ENCODE measurements at places on chromosomes 2 and 18. TPM values are rescaled to one million over a fixed set of nuclear protein-coding genes. Genes with fewer than 3 reads are reported as not detected.
A peak's percentile ranks its signal among the peaks of the same experiment; 100 is the strongest.

- DNase-seq: no peak
Measured at GRCh38 chr18:24270358-24270936, 127.2 kb downstream of the OSBPL1A start.

DNA sequence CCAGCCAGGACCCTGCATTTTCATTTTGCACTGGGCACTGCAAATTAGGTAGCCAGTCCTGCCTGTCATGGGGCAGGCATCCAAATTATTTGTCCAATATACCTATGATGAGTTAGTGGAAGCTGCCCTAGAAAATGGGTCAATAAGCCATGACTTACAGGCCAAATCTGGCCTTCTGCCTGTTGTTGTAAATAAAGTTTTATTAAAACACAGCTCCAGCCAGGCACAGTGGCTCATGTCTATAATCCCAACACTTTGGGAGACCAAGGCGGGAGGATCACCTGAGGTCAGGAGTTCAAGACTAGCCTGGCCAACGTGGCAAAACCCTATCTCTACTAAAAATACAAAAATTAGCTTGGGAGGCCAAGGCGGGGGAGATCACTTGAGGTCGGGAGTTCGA lies 8.3 kb downstream of the AP1S3 start:
- DNase-seq: no peak

DNA sequence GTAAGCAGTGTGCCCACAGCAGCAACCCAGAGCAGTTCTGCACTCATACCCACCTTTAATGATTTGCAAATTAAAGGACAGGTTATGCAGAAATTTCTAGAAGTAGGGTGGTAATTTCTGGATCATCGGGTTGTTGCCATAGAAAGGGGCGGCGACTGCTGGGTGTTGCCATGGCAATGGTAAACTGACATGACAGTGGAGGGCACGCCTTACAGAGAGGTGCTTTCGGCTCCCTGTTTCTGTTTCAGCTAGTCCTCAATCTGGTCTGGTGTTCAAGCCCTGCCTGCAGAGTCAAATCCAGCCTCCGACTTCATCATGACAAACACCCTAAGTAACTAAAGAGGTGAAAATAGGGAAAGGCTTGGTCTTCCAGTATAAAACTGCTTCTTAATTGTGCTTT lies 667.7 kb downstream of the SOCS6 start:
- DNase-seq: no peak

DNA sequence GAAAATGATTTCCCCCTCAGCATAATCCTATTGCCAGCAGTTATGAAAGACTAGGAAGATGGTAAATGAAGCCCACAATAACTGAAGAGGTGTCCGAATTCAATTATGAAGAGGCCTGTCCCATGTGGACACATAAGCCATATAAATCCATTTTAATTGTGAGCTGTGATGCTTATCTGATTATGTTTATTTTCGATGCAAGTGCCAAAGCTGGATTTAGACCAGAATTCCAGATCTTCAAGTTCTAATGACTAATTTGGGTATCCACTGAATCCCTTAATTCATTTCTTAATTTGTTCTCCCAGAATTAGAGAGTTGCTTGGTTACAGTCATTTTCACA lies 24.5 kb downstream of the SPATS2L start:
- no peak for DNase-seq

GRCh38 chr2:230872968-230873660 lies 8.4 kb downstream of the ITM2C start:
- DNase-seq: no peak

DNA sequence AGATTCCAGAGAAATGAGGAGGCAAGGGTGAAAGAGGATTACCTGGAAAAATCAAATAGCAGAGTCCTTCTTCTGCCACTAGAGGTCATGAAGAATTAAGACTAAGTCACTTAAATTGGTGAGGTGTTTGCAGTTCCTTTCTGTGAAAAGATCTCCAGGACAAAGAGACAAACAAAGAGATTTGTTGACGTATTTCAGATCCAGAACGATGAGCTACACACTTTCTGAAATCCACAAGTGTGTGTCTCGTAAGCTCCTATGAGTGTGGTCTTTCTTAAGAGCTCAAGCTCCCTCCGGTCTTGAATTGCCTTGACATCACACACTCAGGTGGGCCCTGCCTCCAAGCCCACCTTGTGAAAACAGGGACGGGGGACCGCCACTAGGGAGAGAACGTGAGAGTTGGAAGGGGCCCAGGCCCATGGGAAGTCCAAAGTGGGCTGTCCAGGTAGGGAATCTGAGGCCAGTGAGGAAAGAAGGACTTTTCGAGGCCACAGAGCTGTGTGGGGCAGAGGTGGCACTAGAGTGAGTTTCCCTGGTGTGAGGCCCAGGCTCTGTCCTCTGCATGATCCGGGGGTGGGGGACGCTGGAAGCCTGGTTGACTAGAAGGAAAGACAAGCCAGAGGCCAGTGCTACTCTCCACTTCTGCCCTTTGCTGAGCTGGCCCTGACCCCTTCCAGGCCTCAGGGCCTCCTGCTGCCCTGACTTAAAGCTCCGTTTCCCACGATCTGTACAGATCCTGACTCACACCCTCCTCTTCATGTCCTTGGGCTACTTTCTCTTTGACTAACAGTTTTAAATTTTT lies 168.1 kb upstream of the NCK2 start:
- peak; percentile 29 for DNase-seq

DNA sequence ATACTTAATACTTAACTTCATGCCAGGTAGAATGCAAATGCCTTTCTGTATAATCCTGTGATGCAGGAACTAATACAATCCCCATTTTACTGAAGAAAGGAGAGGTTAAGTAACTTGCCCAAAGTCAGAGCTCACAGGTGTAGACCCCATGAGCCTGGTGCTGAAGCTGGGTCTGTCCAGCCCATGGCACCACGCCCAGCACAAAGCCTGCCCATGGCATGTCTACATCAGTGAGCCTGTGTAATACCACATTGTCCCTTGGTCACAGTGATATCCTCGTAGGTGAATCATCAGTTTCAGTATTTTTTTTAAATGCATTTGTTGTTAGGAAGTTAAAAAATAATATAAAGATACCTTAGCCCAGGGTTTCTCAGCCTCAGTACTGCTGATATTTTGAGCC lies 69.9 kb upstream of the MCFD2 start:
- DNase-seq: no peak

- no peak for DNase-seq
Measured at GRCh38 chr2:65298089-65298488, 70.5 kb downstream of the ACTR2 start.

DNA sequence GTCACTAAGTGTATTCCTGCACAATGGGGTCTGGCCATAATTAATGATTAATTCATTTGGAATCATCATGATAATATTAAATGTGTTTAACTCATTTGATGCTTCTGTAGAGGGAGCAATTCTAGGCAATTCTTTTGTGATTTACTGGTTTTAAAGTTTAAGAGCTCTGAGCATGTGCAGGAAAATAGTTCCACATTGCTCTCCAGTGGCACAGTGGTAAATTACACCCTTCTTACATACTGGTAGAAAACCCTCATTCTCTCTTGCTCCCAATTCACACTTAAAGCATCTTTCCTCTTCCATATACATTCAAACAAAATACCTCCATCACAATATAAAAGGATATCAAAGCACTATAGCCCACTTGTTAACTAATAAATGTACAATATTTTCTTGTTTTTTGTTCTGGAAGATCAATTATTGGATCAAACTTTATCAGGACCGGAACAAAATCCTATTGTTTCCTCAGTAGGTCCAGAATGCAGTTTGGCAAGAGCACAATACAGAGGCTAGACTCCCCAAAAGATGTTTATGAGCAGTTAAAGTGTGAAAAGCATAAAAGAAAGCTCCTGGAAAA lies 844.3 kb downstream of the MBD2 start:
- peak; percentile 5 for DNase-seq

DNA sequence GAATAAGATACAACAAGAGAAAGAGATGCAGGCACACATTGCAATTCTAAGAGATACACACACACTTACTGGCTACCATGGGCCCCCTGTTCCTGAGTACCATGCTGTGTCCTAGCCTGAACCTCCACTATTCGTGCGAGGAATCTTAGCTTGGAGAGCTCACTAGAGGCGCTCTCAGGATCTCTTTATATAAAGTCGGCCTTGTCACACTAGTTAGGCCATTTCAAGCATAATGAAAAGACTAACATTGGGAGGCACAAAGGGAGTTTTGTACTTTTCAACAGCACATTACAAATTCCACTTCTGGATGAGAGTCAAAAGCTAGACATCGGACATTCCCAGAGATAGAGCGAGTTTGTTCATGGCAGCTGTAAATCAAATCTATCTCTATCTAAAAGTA lies 365.2 kb downstream of the DSEL start:
- DNase-seq: peak; percentile 19

DNA sequence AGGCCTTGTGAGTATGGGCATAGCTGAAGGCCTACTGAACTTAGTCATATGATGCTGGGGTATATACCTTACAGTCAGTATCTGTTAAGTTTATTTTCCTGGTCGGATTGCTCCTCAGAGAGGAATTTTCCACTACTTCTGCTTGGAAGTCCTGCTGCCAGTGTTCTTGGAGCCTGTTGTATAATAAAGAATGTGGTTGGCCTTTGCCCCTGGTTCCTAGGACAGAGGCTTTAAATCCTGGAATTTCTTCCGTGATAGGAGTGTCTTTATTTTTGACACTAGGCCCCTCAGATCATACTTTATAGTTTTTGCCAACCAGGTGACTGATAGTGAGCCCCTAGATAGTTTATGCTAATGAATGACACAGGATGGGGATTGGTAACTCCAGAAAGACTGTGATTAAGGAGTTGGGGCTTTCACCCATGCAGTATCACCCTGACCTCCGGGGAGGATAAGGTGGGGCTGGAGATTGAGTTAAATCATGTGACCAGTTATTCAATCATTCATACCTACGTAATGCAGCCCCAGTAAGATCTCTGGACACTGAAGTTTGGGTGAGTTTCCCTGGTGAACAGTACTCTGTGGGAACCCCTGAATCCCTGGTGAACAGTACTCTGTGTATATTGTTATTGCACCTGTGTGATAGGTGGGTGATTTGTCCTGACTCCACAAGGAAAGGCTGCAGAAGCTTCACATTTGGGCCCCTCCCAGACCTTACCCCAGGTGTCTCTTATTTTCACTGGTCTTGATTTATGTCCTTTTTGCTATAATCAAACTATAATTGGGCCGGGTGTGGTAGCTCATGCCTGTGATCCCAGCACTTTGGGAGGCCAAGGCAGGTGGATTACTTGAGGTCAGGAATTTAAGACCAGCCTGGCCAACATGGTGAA lies 56.9 kb downstream of the COMMD1 start:
- no peak for DNase-seq

GRCh38 chr2:109333414-109334210 lies 204.6 kb downstream of the SH3RF3 start:
- no peak for DNase-seq

MATN3 gene
- 1.3 TPM for total RNA-seq

MMADHC gene
- 86.5 TPM for total RNA-seq

ACMSD gene
- not detected for total RNA-seq

GALR1 gene
- total RNA-seq: not detected

SKA1 gene
- 30.3 TPM for total RNA-seq

GPR35 gene
- 1.7 TPM for total RNA-seq

CCDC102B gene
- total RNA-seq: 6.5 TPM

Data from neural crest cell (in vitro differentiated cells).